ENCODE measurements at places on chromosomes 4 and X. TPM values are rescaled to one million over a fixed set of nuclear protein-coding genes. Genes with fewer than 3 reads are reported as not detected.

SCOC gene
- polyA plus RNA-seq = 31.1 TPM

CTAG1B gene
- not detected for polyA plus RNA-seq

FHIP1A gene
- polyA plus RNA-seq = 0.59 TPM

GRCh38 chrX:111503485-111503993 is 7.9 kb upstream of the SERTM2 start:
- no peaks in the 10 kb centered on the region for H3K36me3 ChIP-seq
- H3K4me3 ChIP-seq = no peak overlapping the region
- no peaks in the 10 kb centered on the region for H3K4me1 ChIP-seq
- H3K27ac ChIP-seq = no peak overlapping the region
- no peaks in the 10 kb centered on the region for H3K27me3 ChIP-seq

GLRA2 gene
- polyA plus RNA-seq = not detected

POF1B gene
- 0.84 TPM for polyA plus RNA-seq

EXOC1L gene
- not detected for polyA plus RNA-seq

GRCh38 chr4:163167333-163167626 is 590 bp upstream of the NAF1 start:
- no peak for DNase-seq
- peaks cover 32% of the 10 kb centered on the region for H3K4me1 ChIP-seq
- peak overlapping the region; percentile 66 for H3K4me3 ChIP-seq
- H3K27me3 ChIP-seq = no peaks in the 10 kb centered on the region
- peak overlapping the region; percentile 90 for H3K27ac ChIP-seq
- H3K36me3 ChIP-seq = peaks cover 12% of the 10 kb centered on the region

MAGEB3 gene
- polyA plus RNA-seq = not detected

DNA sequence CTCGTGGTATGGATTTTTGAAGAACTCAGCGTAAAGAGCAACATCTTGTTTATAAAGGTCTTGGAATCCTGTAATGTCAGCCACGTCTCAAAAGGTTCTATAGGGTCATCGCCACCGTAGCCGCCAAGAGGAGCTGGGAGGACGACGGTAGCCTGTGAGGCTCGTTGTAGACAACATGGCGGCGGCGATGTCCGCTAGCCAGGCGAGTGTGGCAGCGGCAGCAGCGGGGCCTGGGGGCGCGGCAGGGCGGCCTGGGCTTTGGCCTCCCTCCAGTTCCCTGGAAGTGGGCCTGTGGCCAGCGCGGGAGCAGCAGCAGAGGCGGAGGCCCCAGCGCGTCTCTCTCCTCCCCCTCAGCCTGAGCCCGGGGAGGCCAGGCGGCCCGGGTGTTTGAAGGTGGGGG is 143.5 kb upstream of the PBDC1 start:
- no peak overlapping the region for H3K27ac ChIP-seq
- DNase-seq = no peak
- no peak overlapping the region for H3K4me3 ChIP-seq
- H3K4me1 ChIP-seq = no peaks in the 10 kb centered on the region

GRCh38 chr4:82357640-82358039 is 16.2 kb downstream of the HNRNPD start:
- no peaks in the 10 kb centered on the region for H3K27me3 ChIP-seq
- H3K36me3 ChIP-seq = peaks cover 53% of the 10 kb centered on the region
- no peak overlapping the region for H3K27ac ChIP-seq

XIAP gene
- 6.0 TPM for polyA plus RNA-seq

DNA sequence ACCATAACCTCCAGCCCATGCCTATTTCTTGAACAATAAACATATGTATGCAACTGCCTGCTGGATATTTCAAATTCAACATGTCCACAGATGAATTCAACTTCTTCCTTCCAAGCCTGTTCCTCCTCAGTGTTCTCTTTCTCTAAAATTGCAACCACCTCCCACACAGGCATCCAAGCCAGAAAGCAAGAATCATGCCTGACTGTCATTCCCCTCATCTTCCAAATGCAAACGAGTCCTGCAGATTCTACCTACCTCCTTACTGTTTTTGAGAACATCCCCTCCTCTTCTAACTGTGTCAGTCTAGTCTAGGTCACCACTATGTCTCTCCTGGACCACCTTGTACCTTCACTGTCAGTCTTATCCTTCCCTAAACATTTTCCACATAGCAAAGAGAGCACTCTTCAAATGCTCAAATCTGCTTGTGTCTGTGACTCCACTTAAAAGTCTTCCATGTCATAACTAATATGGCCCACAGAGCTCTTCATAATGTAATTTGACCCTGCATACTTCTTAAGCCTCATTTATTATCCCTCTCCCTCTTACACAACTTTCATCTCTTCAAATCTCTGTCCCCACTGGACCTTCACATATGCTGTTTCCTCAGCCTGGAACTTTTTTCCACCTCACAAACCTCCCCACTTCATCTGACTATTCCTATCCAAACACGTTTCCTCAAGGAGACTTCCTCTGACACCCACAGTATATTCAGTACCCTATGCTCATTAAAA is 25.7 kb downstream of the MAPK10 start:
- DNase-seq = no peak
- H3K27me3 ChIP-seq = no peaks in the 10 kb centered on the region
- H3K36me3 ChIP-seq = no peaks in the 10 kb centered on the region
- no peak overlapping the region for H3K27ac ChIP-seq
- no peak overlapping the region for H3K4me3 ChIP-seq

DNA sequence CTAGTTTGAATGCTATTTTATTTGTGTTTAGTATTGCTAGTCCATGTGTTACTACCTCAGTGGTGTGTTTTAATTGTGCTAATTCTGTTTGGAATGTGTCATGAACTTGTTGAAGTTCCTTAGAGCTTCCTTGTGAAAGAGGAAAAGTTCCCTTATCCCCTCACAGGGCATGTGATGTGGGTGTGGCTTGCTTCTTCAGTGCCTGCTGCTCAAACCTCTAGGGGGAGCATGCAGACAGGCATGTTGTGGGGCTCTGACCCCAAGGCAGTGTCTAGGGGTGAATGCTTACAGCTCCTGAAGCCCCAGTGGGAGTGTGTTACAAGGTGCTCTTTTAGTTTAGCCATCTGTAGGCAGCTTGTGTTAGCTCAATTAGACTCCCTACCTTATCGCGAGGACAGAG is 86.5 kb downstream of the MAGED4 start:
- H3K36me3 ChIP-seq = no peaks in the 10 kb centered on the region
- no peaks in the 10 kb centered on the region for H3K4me1 ChIP-seq
- no peaks in the 10 kb centered on the region for H3K27me3 ChIP-seq
- H3K27ac ChIP-seq = no peak overlapping the region

PDZD4 gene
- 2.7 TPM for polyA plus RNA-seq

- DNase-seq = no peak
- no peaks in the 10 kb centered on the region for H3K27me3 ChIP-seq
Observed at GRCh38 chr4:3827616-3828492, 61.7 kb downstream of the ADRA2C start.

DNA sequence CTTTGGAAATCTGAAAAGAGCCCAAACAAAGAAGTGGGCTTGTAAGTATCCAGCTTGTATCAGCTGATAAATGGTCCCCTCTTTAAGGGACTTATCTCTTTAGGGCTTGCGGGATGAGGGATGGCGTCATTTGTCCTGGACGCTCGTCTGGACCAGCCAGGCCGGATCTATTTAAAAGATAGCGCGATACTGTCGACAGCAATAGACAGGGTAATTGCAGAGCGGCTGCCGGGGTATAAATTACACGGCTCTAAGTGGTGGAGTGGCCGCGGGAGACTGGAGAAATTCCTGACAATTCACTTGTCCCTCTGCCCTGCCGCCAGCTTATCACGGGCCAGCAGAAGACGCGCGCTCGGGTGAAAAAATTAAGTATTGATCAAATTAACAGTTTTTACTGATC is 90.7 kb downstream of the FAM53A start:
- H3K4me3 ChIP-seq = no peak overlapping the region
- no peaks in the 10 kb centered on the region for H3K36me3 ChIP-seq
- H3K27me3 ChIP-seq = no peaks in the 10 kb centered on the region
- no peak overlapping the region for H3K27ac ChIP-seq
- no peaks in the 10 kb centered on the region for H3K4me1 ChIP-seq

GRCh38 chrX:21225643-21226042 is 148.6 kb upstream of the CNKSR2 start:
- H3K4me1 ChIP-seq = no peaks in the 10 kb centered on the region
- no peak overlapping the region for H3K27ac ChIP-seq
- H3K4me3 ChIP-seq = no peak overlapping the region
- DNase-seq = no peak
- H3K27me3 ChIP-seq = no peaks in the 10 kb centered on the region

- H3K27me3 ChIP-seq = peaks cover 4% of the 10 kb centered on the region
- H3K4me3 ChIP-seq = no peak overlapping the region
- H3K27ac ChIP-seq = no peak overlapping the region
Observed at GRCh38 chr4:158936238-158936637, 166.6 kb upstream of the RAPGEF2 start.

DNA sequence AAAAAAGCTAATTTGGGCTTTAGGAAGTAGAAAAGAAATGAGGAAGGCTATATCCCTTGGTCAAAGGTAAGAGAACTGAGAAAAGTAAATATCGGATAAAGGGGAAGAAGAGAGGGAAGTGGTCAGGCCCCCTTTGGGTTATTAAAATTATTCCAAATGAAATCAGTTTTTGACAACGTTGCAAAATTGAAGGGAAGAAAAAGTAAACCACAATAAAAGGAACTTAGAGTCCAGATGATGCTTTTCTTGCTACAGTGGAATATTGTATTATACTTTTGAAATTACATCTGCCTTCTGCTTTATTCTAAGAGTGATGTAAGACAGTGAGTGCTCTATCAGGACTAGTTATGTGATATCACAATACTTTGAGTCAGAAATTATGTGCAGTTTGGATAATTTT is 59.4 kb upstream of the RBPJ start:
- H3K36me3 ChIP-seq = no peaks in the 10 kb centered on the region
- no peak for DNase-seq
- no peaks in the 10 kb centered on the region for H3K4me1 ChIP-seq
- no peak overlapping the region for H3K4me3 ChIP-seq
- H3K27me3 ChIP-seq = no peaks in the 10 kb centered on the region

DNA sequence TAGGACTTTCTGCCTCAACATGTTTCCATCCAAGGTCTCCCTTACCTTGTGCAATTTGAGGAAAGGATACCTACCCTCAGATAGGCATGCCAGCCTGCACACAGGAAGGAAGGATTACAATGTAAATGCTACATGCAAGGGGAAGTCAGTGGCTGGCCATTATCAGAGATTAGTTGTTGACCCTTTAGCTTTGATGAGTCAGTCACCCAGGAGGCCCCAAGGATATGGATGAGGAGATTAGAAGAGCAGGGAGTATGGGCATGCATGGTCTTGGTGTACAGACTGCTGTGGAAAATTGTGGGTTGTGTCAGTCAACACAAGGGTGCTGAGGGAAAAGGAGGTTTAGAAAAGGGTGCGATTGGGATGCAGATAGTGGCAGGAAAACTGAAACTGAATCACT is 92.0 kb downstream of the GUCY2F start:
- no peaks in the 10 kb centered on the region for H3K27me3 ChIP-seq
- H3K36me3 ChIP-seq = no peaks in the 10 kb centered on the region
- H3K4me1 ChIP-seq = no peaks in the 10 kb centered on the region
- H3K27ac ChIP-seq = no peak overlapping the region

KLF8 gene
- 4.1 TPM for polyA plus RNA-seq

DNA sequence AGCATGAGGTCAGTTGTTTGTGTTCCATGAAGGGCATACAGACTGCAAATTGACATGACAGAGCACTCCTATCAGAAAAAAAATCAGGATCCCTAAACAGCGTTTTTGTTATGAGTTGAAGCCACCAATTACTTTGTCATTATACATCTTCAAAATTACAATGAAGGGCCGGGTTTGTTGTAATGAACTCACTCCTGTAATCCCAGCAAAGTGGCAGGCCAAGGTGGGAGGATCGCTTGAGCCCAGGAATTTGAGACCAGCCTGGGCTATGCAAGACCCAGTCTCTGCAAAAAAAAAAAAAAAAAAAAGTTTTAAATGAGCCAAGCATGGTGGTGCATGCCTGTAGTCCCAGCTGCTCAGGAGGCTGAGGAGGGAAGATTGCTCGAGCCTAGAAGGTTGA is 3.5 kb upstream of the DCTD start:
- H3K4me1 ChIP-seq = peaks cover 30% of the 10 kb centered on the region
- no peak for DNase-seq
- H3K4me3 ChIP-seq = no peak overlapping the region
- H3K27ac ChIP-seq = no peak overlapping the region
- no peaks in the 10 kb centered on the region for H3K27me3 ChIP-seq

HTR2C gene
- polyA plus RNA-seq = not detected

- no peaks in the 10 kb centered on the region for H3K36me3 ChIP-seq
- no peaks in the 10 kb centered on the region for H3K4me1 ChIP-seq
- H3K27me3 ChIP-seq = no peaks in the 10 kb centered on the region
- H3K4me3 ChIP-seq = no peak overlapping the region
- DNase-seq = no peak
- no peak overlapping the region for H3K27ac ChIP-seq
Observed at GRCh38 chrX:123217077-123217476, 33.0 kb downstream of the GRIA3 start.

GRCh38 chr4:159160242-159160641 is 57.4 kb downstream of the RAPGEF2 start:
- no peaks in the 10 kb centered on the region for H3K36me3 ChIP-seq
- no peak for DNase-seq
- no peaks in the 10 kb centered on the region for H3K27me3 ChIP-seq
- H3K27ac ChIP-seq = no peak overlapping the region
- H3K4me3 ChIP-seq = no peak overlapping the region

DNA sequence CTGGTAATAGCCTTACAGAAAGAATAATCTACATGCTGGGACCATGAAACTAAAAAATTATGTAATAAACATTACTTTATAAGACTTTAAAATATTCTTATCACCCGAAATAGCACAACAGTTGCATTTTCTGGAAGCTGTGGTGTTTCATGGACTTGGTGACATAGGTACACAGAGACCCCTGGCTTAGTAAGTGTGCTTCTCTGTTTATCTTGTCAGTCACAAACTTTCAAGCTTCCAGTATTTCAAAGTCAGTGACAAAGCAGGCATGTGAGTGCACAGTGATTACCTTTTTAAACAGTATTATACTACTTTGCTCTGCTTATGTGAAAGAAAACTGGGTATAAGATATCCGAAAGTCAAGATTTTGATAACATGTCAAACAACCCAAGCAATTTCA is 84.3 kb downstream of the PAPSS1 start:
- no peaks in the 10 kb centered on the region for H3K4me1 ChIP-seq
- H3K27me3 ChIP-seq = no peaks in the 10 kb centered on the region
- H3K27ac ChIP-seq = no peak overlapping the region
- no peak for DNase-seq
- no peak overlapping the region for H3K4me3 ChIP-seq
- H3K36me3 ChIP-seq = no peaks in the 10 kb centered on the region

CXXC4 gene
- polyA plus RNA-seq = not detected

KLHL4 gene
- 0.30 TPM for polyA plus RNA-seq

DNA sequence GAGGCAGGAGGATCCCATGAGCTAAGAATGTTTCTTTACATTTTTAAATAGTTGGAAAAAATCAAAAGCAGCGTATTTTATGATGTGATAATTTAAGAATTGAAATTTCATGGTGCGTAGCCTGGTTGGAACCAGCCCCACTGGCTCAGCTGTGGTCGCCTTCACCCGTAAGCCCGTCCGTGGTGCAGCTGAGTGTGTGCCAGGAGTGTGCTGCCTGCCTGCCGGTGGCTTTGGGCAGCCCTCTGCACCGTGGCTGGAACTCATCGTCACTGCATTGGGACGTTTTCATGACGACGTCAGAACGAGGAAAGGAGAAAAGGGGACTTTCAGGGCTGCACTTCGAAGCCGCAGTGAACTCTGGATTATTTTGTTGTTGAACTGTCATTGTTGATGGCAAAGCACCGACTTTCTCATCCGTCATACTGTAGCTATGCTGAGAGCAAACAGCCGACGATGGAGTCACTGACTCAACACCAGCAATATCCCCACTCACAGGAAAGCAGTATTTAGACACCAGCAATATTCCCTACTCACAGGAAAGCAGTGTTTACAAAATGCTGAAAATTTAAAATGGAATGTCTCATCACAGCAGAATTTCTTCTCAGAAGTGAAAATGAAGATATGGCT is 35.1 kb downstream of the PCGF3 start:
- no peak for DNase-seq
- no peaks in the 10 kb centered on the region for H3K4me1 ChIP-seq
- peaks cover 7% of the 10 kb centered on the region for H3K36me3 ChIP-seq
- no peaks in the 10 kb centered on the region for H3K27me3 ChIP-seq
- no peak overlapping the region for H3K4me3 ChIP-seq
